Activated CD8-positive, alpha-beta memory T cell treated with anti-CD3 and anti-CD28 coated beads for 48 hours (primary cell): ENCODE measurements at places on chromosomes 1 and 21.

DNA sequence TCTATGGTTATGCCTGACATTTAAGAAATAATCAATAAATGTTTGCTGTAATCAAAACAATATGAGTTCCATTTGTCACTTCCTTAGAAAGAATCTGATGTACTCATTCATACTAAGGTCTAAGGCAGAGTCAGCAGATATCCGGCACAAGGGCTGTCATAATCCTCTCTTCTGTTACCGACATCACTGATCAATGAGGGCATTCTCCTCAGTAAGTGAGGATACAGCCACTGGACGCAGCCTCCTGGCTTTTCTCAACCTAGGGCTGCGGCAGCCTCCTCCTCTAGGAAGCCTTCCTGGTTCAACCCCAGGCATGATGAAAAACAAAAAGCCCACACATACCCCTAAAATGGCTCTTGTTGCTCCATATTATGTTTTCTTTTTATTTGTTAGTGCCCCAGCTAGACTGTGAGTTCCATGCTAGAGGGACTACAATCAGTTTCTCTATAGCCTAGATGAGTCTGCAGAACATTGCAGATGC lies 40.7 kb upstream of the TENT5C start:
- DNase-seq, result no peak

DNA sequence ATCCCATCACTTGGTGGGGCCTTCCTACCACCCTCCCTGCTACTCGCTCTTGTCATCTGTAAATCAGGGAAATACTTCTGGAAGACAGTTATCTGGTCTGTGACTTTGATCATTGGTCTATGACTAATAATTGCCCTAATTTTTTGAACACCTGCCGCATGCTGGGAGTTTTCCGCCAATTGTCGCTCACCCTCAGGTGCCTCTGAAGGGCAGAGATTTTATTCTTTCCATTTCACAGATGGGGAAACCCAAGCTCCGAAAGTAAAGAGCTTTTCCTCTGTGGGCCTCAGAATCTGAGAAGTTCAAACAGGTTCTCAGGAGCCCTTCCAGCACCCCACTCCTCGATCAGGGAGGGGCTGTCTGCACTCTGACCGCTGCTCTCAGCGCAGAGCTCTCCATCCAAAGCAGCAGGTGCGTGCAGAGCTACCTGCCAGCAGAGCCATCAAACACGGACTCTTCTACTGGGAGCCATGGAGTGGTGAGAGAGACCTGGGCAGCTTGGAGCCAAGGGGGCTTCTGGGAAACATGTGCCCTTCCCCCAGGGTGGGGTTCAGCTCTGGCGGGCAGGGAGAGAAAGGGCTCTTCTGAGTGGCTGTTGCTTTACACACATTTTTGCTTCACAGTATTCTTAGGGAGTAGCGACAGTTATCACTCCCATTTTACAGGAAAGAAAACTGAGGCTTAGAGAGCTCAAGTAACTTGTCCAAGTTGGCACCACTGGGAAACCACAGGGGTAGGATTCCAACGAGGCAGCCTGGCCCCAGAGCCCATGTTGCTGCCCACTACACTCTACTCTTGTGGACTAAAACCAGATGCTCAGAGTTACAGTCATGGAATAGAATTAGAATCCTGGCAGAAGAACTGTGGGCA lies 5.8 kb upstream of the RUNX3 start:
- DNase-seq, result no peak

DNA sequence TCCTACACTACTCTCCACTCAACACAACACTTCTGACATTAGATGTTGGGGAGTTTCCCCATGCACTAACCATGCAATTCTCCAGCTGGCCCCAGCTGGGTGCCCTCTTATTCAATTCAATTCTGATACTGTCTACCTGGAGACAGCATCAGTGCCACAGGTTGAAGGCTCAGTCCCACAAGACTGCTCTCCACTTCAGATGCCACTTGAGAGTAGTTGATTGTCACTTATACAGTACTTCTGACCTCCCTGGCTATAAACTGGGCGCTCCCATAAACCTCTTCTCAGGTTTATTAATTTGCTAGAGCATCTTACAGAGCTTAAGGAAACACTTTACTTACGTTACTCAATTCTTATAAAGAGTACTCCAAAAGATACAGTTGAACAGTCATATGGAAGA lies 442.3 kb downstream of the LRRIQ3 start:
- DNase-seq, result no peak

- DNase-seq, result no peak
Observed at GRCh38 chr1:168709405-168710363, 19.3 kb downstream of the DPT start.

DNA sequence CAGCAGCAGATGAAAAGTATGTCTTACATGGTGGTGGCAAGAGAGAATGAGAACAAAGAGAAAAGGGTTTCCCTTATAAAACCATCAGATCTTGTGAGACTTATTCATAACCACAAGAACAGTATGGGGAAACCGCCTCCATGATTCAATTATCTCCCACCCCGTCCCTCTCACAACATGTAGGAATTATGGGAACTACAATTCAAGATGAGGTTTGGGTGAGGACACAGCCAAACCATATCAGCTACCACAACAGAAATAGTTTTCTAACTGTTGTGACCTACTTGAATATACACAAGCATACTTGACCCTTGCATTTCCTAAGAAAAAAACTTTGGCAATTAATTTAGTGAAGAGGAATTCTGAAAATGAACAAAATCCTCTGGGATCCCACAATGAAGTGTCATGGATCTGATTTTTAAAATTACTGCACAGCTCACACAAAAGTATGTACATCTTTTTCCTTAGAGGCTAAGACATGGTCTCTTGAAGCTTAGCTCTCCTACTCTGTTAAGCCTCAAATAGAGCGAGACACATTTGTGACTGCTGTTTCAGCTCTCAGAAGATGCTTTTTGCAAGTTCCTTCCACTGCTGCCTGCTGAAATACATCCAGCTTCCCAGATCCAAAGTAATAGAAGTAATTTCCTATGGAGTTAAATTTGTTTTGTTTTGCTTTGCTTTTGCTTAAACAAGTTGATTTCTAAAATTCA lies 265.8 kb downstream of the DPYD start:
- no peak for DNase-seq

DNA sequence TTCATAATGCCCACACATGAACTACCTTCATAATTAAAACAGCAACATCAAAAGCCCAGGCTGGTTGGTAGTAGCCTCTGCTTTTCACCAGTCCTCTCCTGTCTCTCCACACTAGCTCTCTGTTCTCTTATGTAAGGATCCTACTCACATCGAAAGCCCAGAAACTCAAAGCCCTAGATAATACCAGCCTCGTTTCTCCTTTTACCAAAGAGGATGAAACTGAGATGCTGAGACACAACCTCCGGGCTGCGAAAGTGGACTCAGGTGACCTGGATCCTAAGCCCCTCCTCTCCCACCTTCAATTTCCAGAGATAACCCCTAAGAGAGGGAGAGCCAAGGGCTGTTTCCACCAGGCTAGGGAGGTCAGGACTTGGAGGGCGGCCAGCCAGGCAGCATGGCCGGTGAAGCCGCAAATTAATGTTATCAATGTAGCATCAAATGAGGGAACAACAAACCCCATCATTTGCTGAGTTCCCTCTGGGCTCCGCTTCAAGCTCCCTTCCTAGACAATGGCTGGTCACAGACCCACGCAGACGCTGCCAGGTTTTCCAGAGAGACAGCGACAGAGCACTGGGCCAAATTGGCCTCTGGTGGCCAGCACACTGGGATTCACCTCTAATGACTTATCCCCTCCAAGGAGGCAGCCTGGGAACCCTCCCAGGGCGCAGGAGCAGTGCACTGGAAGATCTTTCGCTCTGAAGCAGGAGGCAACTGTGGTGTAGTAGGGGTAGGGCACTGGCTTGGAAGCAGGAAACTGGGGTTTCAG lies 20.7 kb upstream of the STMN1 start:
- DNase-seq, result no peak

GRCh38 chr1:15543589-15544568 lies 17.2 kb downstream of the DNAJC16 start:
- DNase-seq, result no peak

- no peak for DNase-seq
Observed at GRCh38 chr1:94989911-94990473, 63.1 kb upstream of the CNN3 start.

DNA sequence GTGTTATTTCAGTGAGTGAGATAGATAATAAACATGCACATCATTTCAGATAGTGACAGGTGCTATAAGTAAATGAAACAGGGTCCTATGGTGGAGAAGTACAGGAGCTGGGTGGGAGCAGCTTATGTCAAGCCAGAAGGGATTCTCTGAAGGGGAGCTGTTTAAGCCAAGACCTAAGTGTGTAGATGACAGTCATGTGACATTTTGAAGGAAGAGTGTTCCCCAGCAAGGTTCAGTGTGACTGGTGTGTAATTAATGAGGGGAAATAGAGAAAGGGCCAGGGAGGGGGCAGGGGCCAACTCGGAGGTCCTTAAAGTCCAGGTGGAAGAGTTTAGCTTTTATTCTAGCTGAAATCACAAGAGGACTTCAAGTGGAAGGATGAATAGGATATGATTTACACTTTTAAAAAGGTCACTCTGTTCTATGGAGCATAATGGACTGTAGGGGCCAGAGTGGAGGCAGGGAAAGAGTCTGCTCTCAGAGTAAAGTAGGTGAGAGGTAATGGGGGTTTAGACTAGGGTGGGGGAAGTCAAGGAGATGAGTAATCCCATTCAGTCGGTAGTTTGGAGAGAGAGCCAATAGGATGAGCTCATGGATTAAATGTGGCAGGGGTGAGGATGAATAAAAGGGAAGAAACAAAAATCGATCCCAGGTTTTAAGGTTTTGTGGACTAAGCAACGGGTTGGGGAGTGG lies 243.1 kb downstream of the CACNA1E start:
- DNase-seq, result no peak

DNA sequence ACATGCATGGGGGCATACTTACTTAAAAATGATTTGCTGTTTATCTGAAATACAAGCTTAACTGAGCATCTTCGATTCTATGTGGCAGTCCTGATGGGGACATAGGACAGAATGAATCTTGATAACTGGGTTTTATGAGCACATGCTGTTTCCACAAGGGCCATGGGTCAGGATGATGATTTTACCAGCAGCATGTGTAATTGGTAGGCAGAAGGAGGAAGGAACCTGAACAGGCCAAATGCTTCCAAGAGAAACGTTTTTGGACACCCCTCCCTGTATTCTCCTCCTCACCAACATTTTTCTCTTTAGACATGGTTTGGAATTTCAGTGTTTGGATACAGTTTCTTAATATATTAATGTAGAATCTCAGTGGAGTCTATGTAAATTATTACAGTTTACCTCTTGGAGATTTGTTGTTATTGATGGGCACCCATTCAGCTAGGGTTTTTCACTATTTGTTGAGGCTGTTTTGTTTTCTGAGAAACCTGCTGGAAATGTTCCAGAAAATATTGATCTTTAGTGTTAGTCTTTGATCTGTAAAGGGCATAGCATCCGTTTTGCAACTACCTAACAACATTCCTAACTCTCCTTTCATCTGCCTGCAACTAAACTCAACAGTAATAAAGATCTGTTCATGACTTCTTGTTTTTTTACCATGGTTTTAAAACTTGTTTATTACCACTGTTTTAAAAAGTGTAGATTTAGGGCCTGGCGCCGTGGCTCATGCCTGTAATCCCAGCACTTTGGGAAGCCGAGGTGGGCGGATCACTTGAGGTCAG lies 42.0 kb downstream of the TBCE start:
- DNase-seq, result no peak

- DNase-seq, result no peak
Observed at GRCh38 chr1:111503585-111504060, at the start of the genes ADORA3 and TMIGD3. Gene ADORA3 (minus strand): TSS chr1:111503633. CDS start chr1:111503354, 279 bp downstream. Gene TMIGD3 (minus strand): TSS chr1:111503633. CDS start chr1:111503354, 279 bp downstream.

- no peak for DNase-seq
Observed at GRCh38 chr1:39154553-39155421, 49.7 kb upstream of the MACF1 start.

- DNase-seq, result no peak
Observed at GRCh38 chr21:38741950-38742256, 63.8 kb upstream of the ETS2 start.

DNA sequence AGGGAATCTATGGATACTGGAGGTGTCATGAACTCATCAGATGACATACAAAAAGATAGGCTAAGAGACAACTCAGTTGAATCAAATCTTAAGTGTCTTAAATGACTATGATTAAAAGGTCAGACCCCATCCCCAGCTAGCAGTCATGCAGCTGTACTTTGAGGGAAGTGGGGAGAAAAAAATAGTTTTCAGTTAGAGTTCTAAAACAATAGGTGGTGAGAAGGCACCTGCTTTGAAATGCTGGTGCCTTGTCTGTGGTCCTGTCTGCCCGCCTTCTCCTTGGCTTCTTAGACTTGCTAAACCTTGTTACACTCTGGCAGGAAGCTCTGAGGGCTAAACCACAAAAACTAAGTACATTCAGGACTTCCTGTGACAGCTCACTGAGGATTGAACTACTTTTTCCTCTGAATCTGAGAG lies 15.3 kb downstream of the CD2 start:
- DNase-seq, result no peak
